Panc1 (cell line): ENCODE measurements at places on chromosomes 7 and 10.

DNA sequence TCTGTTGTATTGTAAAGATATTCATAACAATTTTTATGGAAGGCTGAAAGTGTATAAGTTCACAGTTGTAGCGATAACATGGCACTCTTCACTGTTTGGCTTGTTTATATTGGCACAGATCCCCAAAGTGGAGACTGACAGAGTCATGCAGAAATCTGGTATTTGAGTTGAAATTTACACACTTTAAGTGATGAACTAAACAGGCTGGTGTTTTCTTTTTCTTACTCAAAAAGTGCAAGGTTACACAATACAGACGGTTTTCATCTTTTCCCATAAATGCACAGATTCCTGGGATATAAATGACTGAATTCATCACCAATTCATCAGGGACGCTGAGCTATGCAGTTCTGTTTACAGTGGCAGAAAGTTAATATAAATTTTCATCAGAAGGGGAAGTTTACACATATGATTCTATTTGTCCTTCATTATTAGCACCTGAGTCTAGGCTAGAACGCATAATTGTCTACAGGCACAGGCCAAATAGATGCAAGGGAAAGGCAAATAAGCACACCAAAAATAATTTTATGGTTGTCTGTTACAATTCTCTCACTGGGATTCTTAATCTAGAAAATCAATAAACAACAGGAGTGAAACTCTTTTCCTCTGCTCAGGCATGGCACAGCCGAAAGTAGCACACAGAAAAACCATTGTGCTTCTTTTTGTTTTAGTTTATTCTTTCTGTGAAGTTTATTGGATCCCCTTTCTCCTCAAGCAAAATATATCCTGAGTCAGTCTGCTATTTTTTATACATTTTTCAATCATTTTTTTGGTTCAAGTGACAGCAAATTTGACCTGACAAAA is 88.0 kb downstream of the FOXP2 start:
- no peak for DNase-seq
- no peaks in the 10 kb centered on the region for H3K27me3 ChIP-seq

GRCh38 chr10:89030791-89031190 is 40.2 kb downstream of the FAS start:
- no peak for DNase-seq
- no peaks in the 10 kb centered on the region for H3K27me3 ChIP-seq
- no peak overlapping the region for H3K4me3 ChIP-seq
- H3K36me3 ChIP-seq, result no peaks in the 10 kb centered on the region

GRCh38 chr7:133020496-133020895 is 61.4 kb downstream of the CHCHD3 start:
- no peak overlapping the region for H3K27ac ChIP-seq
- H3K4me1 ChIP-seq, result no peaks in the 10 kb centered on the region
- no peak overlapping the region for H3K4me3 ChIP-seq
- H3K27me3 ChIP-seq, result no peaks in the 10 kb centered on the region
- no peak for DNase-seq

DNA sequence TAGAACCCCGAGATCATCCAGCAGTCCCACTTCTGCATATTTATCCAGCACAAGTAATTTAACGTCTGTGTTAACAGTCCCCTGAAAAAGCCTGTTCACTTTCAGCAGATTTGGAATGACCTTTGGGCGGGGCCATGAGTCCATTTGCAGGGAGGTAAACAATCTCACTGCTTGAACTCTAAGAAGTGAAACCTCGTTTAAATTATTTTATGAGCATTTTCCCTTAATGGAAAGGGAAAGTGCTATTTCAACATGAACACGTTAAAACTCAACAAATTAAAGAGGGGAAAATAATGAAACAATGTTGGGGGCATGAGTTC is 282.8 kb downstream of the GATA3 start:
- H3K27ac ChIP-seq, result no peak overlapping the region
- no peaks in the 10 kb centered on the region for H3K4me1 ChIP-seq
- no peak for DNase-seq
- H3K36me3 ChIP-seq, result no peaks in the 10 kb centered on the region

DNA sequence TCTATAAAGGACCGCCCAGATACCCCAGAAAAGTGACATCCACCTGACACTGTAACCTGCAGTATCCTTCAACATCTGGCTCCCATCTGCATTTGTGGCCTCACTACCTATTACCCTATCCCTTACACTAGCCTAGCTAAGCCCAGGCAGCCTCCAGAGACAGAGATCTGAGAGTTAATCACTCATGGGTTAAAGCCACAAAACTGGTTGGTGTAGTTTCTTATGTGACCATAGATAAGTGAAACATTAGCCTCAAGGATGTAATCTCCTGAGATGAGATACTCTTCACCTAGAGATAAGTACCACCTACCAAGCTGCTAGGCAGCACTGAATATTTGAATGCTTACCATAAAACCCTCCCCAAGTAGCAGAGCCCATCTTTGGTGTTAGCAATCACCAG is 35.4 kb downstream of the CTTNBP2 start:
- no peaks in the 10 kb centered on the region for H3K27me3 ChIP-seq
- H3K27ac ChIP-seq, result no peak overlapping the region
- DNase-seq, result no peak
- H3K36me3 ChIP-seq, result no peaks in the 10 kb centered on the region
- no peak overlapping the region for H3K4me3 ChIP-seq

GRCh38 chr10:110852255-110852896 is 19.4 kb upstream of the PDCD4 start:
- peak overlapping the region; percentile 41; the same call in 1 of the 2 replicates for H3K27ac ChIP-seq
- H3K27me3 ChIP-seq, result no peaks in the 10 kb centered on the region
- no peak overlapping the region for H3K4me3 ChIP-seq
- H3K4me1 ChIP-seq, result 0 out of 2 replicates have a peak, but pooled peaks cover 3% of the 10 kb centered on the region

DNA sequence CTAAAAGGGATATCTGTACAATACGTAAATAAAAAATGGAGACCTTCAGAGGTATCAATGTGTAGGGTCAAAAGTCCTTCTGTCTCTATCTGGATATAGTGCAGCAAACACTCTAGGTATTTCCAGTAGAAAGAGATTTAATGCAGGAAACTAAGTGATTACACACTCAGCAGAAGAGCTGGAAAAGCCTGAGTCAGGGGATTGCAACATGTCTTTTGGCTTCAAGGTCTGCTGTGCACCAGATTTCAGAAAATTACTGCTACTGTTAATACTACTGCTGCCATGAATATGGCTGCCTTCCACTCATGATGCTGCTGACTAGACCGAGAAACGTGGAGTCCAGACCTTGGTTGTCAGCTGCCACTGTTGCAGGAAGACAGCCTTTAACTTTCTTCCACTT is 94.9 kb upstream of the DLX6 start:
- DNase-seq, result no peak
- no peaks in the 10 kb centered on the region for H3K36me3 ChIP-seq
- no peaks in the 10 kb centered on the region for H3K4me1 ChIP-seq
- H3K4me3 ChIP-seq, result no peak overlapping the region

GRCh38 chr10:129194181-129194870 is 272.7 kb upstream of the MGMT start:
- H3K4me1 ChIP-seq, result no peaks in the 10 kb centered on the region
- no peak for DNase-seq
- peaks cover 9% of the 10 kb centered on the region for H3K27me3 ChIP-seq
- no peak overlapping the region for H3K4me3 ChIP-seq
- H3K27ac ChIP-seq, result no peak overlapping the region
